ENCODE measurements at places on chromosomes 4 and X.

GRCh38 chr4:14994242-14994641 lies 8.0 kb upstream of the CPEB2 start:
- no peak for DNase-seq

- no peak for DNase-seq
Observed at GRCh38 chrX:151363316-151363715, 33.7 kb upstream of the VMA21 start.

GRCh38 chrX:74419864-74420195 lies 1.5 kb upstream of the SLC16A2 start:
- no peak for DNase-seq

- DNase-seq: no peak
Observed at GRCh38 chrX:65633826-65634225, 33.6 kb upstream of the MSN start.

DNA sequence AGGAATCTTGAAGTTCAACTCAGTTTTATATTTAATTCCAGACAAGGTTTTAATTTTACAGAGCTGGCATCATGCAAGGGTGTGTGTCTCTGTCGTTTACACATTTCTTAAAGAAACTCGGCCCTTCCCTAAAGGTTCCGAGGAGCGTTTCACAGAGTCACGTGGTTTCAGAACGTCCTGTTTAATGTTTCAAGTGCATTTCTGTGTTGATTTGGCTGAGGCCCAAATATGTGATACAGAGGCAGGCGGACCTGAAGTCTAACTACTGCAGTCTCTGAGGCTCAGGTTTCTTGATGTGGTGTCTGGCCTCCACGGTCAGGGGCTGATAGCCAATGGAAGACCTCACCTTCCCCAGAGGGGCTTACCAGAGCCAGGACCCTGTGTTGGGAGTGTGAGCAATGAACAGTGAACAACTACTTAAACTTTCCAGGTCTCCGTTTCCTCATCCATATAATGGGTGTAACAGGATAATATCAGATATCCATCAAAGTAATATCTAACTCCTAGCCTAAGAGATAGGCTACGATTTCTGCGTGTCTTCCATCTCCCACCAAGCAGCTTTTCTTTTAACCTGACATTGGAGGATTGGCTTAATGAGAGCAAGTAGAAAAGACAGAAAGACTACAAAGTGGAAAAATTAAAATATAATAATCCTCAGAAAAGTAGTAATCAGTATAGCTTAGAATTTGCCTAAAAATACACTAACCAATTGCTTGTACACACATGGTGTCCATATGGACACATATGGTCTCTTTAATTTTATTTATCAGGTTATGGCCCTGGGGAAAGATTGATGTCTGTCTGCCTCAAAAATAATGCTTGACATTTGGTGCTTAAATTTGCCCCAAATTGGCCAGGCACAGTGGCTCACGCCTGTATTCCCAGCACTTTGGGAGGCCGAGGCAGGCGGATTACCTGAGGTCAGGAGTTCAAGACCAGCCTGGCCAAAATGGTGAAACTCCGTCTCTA lies 50.0 kb upstream of the TRIM2 start:
- peak; percentile 78 for DNase-seq

GRCh38 chr4:87071401-87071800 lies 136.6 kb downstream of the AFF1 start:
- DNase-seq: no peak

DNA sequence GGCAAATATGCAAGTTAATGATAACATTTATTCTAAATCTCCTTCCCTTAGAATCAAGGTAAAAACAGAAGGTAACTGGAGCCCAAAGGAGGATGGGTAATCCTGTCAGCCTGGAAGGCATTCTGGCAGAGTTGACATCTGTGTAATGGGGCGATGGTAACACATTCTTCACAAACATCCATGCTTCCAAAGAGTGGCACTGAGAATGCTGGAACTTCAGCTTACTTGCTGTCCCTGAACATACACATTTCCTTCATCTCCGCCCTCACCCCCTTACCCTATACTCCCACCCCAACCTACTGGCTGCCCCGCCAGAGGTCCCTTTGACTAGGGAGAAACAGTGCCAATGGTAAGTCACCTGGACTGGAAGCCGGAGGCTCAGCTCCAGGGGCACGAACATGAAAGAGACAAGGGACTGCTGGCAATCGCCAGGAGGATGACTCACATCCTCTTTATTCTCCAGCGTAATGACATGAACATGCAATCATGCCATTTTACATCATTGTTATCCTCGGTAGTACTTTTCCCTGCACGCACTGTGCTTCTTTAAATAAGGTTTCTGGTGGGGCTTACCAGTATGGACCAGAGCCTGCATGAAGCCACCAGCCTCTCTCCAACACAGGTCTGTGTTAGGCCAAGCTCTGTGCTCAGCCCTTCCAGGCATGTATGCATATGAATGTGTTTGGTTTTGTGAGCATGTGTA lies 694.2 kb upstream of the TENM3 start:
- no peak for DNase-seq

DNA sequence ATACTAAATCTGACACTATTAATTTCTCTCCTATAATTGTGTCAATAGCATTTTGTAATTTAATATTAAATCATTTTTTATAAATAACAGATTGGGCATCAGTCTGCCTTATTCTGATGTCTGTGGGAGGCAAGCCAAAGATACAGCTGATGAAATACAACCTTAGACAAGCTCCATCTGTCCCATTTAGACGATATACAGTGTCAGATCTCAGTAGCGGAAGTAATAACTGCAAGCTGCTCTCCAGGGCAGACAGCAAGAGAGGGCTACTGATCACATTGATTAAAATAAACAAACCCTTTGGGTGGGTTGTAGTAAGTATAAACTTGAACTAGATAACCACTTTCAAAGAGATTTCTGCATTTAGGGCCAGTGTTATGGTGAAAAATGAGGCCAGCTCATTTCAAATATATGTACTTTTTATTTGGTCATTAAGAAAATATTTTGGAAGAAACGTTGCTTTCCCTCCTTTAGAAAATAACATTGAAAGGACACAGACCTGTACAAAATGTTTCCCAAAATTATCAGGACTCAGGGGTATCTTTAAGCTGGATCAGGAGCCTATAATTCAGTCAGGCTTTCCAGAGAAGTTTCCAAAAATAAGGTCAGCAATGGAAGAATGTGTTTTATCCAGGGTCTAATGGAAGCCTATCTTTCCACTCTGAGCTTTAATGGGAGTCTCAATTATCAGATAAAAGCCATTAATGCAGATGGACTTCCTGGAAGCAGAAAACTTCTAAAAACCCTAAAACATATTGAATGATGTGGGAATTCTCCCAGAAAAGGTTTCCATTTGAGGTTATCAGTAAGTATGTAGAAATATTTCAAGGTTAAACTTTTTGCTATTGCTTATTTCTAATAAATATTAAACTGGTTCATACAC lies 1028.8 kb upstream of the IGFBP7 start:
- no peak for DNase-seq

DNA sequence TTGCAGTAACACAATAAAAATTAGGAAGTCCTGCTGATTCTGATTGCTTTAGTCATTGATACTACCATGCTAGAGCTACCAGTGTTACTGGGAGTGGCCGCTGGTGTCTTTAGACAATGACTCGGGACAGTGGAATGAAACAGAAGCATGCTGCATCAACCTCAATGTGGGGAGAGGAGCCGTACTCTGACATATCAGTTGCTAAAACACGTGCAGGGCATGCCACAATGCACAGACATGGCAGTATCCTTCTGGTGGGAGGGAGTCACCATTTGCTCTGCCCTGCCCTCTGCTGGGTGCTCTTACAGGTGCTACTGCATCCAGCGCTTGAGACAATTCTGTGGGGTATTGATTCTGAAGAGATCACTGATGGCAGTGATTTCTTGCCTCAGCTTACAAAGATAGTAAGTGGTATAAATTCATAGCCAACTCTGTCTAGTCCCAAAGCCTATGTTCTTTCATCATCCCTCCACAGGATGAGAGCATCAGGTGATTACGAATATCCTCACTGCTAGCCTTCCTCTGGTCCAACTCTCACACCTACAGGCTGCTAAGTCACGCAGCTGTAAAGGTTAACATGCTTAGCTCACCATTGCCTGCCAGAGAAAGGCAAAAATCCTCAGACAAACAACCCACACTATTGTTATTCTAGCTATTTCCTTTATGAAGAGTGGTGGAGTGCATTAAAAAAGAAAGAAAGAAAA lies 43.7 kb downstream of the NSG1 start:
- peak; percentile 18 for DNase-seq

- no peak for DNase-seq
Observed at GRCh38 chrX:28625223-28625622, 38.0 kb downstream of the IL1RAPL1 start.

GRCh38 chrX:97310373-97310772 lies 426.7 kb downstream of the RPA4 start:
- no peak for DNase-seq

GRCh38 chrX:154486396-154487207 lies at the start of gene UBL4A:
Gene UBL4A (minus strand): TSS chrX:154486615. CDS start chrX:154486584, 31 bp downstream.
- DNase-seq: peak; percentile 58

- DNase-seq: no peak
Observed at GRCh38 chr4:1026115-1026514, 14.7 kb downstream of the FGFRL1 start.

GRCh38 chrX:16946971-16947562 lies 609 bp downstream of the REPS2 start:
- DNase-seq: peak; percentile 15

GRCh38 chr4:151574968-151575367 lies 166.0 kb downstream of the FHIP1A start:
- DNase-seq: no peak

DNA sequence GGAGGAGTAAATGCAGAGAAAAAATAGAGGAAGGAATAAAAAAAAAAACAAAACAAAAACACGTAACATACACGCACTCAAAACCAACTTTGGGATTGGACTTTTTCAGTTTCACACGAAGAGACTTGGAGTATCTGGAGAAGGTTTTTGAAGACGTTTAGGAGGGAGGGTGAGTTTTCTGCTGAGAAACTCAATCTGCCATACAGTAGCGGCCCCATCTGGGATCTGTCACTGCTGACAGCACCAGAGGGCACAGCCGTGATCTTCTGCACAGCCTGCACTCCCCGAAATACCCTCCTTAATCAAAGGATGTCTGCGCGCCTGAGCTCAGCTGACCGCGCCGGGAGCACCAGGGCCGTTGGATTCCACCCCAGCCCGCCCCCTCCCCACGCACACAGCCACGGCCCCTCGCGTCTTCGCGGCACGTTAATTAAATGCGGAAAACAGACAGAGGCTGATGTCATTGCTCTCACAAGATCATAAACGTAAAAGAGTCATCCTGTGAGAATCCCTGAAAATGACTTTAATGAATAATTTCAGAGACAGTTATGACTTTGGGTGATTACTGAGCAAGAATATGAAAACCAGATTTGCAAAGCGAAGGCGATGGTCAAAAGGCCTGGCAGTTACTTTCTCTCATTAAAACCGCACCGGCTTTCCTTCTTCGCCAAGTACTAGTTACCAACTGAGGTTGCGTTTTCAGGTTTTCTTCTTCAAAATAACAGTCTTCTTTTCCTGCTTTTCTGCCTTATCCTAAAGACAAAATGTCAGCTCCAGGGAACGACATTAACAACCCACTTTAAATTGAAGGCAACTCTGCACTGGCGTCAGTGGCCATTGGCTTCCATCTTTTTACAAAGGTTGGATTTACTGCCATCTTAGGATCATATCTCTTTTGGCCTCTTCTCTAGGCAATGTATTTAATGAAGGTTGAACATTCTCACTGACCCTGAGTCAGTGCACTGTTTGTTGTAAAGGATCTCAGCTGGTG lies 10.6 kb downstream of the HAND2 start:
- DNase-seq: no peak

- no peak for DNase-seq
Observed at GRCh38 chr4:89029591-89029990, 27.4 kb downstream of the FAM13A start.

DNA sequence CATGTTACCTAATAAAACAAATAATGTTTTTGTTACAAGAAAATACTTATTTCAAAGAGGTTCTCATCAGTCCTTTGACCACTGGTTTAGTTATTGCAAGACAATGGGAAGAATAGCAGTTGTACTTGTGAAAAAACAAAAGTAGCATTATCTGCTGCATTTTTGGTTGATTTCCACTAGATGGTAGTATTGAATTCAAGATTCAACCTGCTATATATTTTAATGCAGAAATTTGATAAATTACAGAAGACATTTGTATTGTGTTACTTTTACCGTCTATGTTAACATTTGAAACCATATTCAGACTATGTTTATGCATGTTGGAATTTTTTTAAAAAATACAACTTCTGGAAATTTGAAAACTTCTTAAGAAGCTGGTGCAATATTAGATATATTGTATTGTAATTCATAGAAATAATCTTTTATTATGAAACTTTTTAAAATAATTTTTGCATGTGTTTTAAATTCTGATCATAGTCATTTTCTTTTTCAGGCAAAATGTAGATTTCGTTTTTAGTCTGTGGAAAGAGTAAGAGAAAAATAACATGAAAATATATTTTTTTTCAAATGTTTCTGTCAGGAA lies 56.4 kb downstream of the SPCS3 start:
- DNase-seq: no peak

GRCh38 chr4:122131562-122132157 lies 20.5 kb upstream of the BLTP1 start:
- no peak for DNase-seq

DNA sequence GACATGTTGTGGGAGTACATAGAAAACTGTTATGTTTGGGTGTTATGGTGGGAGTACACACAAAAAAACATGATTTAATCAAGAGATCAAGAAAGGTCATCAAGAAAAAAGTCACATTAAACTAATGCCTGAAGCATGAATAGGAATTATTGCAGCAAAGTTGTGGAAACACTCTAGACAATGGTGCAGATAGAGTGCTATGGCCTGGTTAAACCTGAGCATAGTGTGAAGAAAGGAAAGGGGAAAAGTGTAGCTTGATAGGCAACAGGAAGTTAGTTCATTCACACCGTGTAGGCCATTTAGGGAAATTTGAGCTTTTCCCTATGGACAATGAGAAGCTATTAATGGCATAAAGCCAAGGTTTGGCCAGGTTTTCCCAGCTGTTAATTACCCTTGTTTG lies 162.1 kb upstream of the EMCN start:
- DNase-seq: no peak

DNA sequence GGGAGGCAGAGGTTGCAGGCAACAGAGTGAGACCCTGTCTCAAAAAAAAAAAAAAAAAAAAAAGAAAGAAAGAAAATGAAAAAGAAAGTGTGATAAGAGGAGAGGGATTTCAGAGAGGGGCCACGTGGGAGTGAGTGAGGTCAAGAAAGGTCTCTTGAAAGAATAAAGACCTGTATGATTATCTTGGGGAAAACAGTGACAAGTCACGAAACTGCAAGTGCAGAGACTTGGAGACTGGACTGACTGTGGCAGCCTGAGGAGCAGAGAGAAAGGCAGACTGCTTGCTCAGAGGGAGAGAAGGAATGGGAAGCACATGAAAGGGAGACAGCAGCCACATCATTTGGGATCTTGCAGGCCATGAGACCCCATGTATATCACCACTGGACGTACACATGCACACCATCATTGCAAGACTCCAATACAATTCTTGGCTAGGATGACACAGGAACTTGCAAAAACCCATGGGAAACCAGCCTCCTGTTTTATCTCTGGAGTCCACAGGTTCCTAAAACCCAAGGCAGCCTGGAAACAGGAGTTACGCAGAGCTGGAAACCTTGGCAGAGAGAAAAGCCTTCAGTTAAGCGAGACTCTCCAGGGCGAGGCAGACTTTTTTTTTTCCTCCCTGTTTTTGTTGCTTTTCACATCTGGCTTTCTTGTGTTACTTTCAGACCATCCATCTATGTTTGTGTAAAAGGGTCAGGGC lies 207.0 kb upstream of the TBL1X start:
- DNase-seq: no peak

GRCh38 chr4:150325872-150326271 lies 247.6 kb downstream of the DCLK2 start:
- DNase-seq: no peak
